ENCODE measurements at places on chromosomes 11 and 22. TPM values are rescaled to one million over a fixed set of nuclear protein-coding genes. Genes with fewer than 3 reads are reported as not detected.

GRCh38 chr11:43377389-43377788 lies 18.7 kb downstream of the TTC17 start:
- no peak overlapping the region for H3K27ac ChIP-seq
- H3K4me3 ChIP-seq, result no peak overlapping the region
- H3K27me3 ChIP-seq, result no peaks in the 10 kb centered on the region
- H3K36me3 ChIP-seq, result peaks cover 19% of the 10 kb centered on the region
- peaks cover 4% of the 10 kb centered on the region for H3K4me1 ChIP-seq

DNA sequence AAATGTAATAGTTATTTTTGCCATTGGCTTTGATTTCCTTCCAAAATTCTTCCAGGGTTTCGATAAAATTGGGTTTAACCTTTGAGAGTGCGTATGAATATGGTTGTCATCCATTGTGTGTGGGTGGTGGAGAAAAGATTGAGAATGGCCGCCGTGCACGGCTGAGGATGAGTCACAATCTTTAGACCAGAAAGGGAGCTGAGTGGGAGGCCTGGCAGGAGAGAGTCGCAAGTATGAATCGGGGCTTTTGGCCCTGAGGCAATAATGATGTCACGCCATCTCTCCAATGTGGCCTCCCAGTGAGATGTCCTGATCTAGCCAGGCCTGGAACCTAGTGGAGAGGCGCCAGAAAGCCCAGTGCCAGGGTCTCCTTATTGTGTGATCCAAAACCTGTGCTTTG lies 33.1 kb upstream of the SMPD1 start:
- H3K4me1 ChIP-seq, result peaks cover 47% of the 10 kb centered on the region
- DNase-seq, result peak; percentile 85
- peak overlapping the region; percentile 58 for H3K27ac ChIP-seq
- no peak overlapping the region for H3K4me3 ChIP-seq
- no peaks in the 10 kb centered on the region for H3K36me3 ChIP-seq

DNA sequence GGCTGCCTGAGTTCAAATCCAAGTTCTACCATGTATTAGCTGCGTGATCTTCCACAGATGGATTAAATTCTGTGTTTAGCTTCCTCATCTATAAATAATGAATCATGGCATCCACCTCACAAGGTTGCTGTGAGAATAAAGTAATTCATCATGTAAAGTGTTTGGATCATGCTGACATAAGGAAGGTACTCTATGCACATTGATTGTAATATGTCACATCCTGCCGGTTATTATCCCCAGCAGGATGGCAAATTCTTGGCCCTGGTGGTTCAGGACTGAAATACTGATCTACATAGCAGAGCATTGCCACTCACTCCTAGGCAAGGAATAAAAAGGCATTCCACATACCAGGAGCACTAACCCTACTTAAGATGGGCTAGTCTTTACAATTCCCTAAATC lies 40.8 kb downstream of the LGR4 start:
- H3K4me3 ChIP-seq, result no peak overlapping the region

- no peak overlapping the region for H3K4me3 ChIP-seq
- no peaks in the 10 kb centered on the region for H3K4me1 ChIP-seq
- H3K36me3 ChIP-seq, result no peaks in the 10 kb centered on the region
These were observed 45.4 kb downstream of the OR4C46 start for GRCh38 chr11:54558407-54558806.

- no peak overlapping the region for H3K4me3 ChIP-seq
- no peaks in the 10 kb centered on the region for H3K36me3 ChIP-seq
- H3K4me1 ChIP-seq, result no peaks in the 10 kb centered on the region
These were observed 247.6 kb downstream of the CADM1 start for GRCh38 chr11:115256397-115257197.

GRCh38 chr11:44626645-44627044 lies 61.2 kb downstream of the CD82 start:
- no peaks in the 10 kb centered on the region for H3K36me3 ChIP-seq
- H3K4me3 ChIP-seq, result no peak overlapping the region
- H3K4me1 ChIP-seq, result peaks cover 20% of the 10 kb centered on the region
- H3K27me3 ChIP-seq, result no peaks in the 10 kb centered on the region
- no peak for DNase-seq

- no peak overlapping the region for H3K4me3 ChIP-seq
- H3K4me1 ChIP-seq, result no peaks in the 10 kb centered on the region
- H3K27ac ChIP-seq, result no peak overlapping the region
- H3K36me3 ChIP-seq, result peaks cover 4% of the 10 kb centered on the region
These were observed 25.3 kb downstream of the RPUSD4 start for GRCh38 chr11:126186025-126186698.

Gene NXPE1
- not detected for total RNA-seq

Gene OR2AT4
- total RNA-seq, result not detected

DNA sequence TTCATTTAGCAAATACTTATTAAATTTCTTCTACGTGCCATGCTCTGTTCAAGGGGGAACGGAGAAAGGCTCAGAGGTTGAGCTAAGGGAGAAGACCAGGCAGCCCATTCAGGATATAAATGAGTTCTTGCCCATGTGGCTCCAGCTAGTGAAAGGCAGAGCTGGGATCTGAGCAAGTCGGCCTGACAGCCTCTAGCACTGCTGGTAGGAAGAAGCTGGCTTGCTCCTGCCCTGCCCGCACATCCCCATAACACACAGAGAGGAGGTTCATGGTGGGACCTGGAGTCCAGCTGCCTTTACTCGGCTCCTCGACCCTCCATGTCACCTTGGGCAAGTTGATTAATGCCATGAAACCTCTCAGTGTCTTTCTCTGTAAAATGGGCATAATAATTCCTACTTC lies 2.0 kb downstream of the SLC15A3 start:
- H3K36me3 ChIP-seq, result peaks cover 9% of the 10 kb centered on the region
- no peak overlapping the region for H3K27ac ChIP-seq
- peaks cover 17% of the 10 kb centered on the region for H3K4me1 ChIP-seq
- peak overlapping the region; percentile 56 for H3K4me3 ChIP-seq
- no peaks in the 10 kb centered on the region for H3K27me3 ChIP-seq

DNA sequence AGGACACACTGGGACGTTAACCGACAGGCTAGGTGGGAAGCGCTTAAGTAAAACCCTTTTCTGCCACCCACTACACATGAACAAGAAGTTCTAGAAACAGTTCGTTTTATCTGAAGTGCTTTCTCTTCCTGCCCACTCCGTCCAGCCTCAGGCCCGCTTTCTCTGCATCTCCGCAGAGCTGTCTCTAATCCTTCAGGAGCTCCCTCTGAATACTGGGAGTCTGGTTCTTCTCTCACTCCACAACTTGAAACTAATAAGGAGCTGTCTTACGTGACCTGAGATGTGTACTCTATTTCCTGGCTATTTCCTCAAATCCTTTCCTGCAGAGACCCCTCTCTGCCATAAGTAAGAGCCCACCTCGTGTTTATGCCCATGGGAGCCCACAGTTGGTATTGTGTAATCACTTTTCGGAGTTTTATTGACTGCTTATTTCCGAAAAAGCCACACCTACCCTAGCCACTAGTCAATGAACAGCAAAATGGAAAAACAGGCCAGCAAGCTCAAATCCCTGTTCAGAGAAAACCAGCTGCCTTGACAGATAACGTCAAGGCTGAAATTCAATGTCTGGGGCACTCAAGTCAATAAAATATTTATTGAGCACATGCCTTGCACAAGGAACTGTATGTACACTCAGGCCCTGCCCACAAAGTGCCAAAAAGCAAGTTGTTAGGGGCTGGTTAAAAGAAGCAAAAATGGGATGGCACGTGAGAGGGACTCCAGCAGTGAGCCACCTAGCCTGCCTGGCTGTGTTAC lies 4.9 kb downstream of the PC start:
- no peaks in the 10 kb centered on the region for H3K27me3 ChIP-seq
- H3K27ac ChIP-seq, result peak overlapping the region; percentile 84
- no peak for DNase-seq

DNA sequence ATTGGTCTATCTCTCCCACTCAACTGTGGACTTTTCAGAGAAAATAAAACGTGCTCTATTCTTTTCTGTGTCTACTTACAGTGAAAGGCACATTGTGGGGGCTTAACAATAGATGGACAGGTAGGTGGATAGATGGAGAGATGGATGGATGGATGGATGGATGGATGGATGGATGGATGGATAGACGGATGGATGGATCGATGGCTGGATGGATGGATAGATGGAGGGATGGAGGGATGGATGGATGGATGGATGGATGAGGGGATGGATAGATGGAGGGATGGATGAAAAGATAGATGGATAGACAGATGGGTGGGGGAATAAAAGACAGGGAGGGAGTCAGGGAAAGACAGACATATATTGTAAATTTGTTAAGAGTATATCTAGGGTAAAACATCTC lies 14.2 kb upstream of the SLC1A2 start:
- peaks cover 72% of the 10 kb centered on the region for H3K27me3 ChIP-seq
- H3K36me3 ChIP-seq, result no peaks in the 10 kb centered on the region
- no peak overlapping the region for H3K4me3 ChIP-seq

Gene MMP12
- not detected for total RNA-seq

GRCh38 chr11:86134580-86135318 lies 65.9 kb upstream of the PICALM start:
- H3K27me3 ChIP-seq, result no peaks in the 10 kb centered on the region
- no peak overlapping the region for H3K4me3 ChIP-seq
- no peaks in the 10 kb centered on the region for H3K36me3 ChIP-seq
- no peak overlapping the region for H3K27ac ChIP-seq
- peaks cover 21% of the 10 kb centered on the region for H3K4me1 ChIP-seq
- DNase-seq, result no peak

DNA sequence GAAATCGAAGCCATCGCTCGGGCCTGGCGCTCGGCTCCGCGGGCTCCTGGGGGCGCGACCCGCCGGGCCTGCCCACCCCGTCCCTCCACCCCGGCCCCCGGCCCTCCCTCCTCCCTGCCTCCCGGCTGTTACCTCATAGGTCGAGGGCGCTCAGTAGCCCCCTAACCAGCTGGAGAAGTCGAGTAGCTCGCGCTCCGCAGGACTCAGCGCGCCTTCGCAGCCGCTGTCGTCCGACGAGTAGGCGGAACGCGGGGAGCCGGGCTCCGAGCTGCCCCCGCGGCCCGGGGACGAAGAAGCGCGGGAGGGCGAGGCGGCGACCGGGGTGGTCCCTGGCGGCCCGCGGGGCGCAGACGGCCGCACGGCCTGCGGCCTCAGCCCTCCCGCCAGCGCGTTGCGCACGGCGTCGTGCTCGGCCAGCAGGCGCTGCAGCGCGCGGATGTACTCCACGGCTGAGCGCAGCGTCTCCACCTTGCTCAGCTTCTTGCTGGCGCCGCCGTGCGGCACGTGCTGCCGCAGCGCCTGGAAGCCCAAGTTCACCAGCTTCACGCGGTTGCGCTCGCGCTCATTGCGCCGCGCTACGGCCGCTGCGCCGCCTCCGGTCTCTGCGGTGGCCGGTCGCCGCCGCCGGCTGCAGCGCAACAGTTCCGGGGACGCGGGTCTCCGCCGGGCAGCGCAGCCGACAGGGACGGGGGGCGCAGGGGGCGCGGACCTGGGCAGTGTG lies 627 bp downstream of the ASCL2 start:
- H3K27me3 ChIP-seq, result peaks cover 55% of the 10 kb centered on the region
- H3K4me1 ChIP-seq, result peaks cover 9% of the 10 kb centered on the region
- H3K36me3 ChIP-seq, result no peaks in the 10 kb centered on the region
- H3K27ac ChIP-seq, result no peak overlapping the region

Gene SHISA8
- total RNA-seq, result not detected

Gene OR52A1
- total RNA-seq, result not detected

DNA sequence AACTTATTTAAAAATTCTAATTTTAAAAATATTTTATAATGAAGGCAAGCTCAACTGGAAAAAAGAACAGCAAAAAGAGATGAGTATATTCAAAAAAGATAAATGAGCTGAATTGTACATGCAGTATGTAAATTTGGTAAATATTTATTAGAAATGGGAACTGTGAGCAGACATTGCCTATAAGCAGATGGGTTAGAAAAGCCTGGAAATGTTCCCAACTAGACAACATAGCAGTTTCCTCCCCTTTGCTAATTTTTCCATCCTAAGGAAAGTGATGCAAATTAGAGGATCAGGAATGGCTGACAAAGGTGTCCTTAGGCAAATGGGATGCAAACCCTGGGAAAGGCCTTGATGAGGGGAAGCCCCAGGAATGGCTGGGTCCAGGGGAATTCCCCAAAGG lies 37.2 kb downstream of the TP53I11 start:
- H3K36me3 ChIP-seq, result no peaks in the 10 kb centered on the region
- H3K4me3 ChIP-seq, result no peak overlapping the region
- no peak for DNase-seq
- H3K4me1 ChIP-seq, result peaks cover 3% of the 10 kb centered on the region

Gene SDHAF2
- total RNA-seq, result 35.7 TPM

DNA sequence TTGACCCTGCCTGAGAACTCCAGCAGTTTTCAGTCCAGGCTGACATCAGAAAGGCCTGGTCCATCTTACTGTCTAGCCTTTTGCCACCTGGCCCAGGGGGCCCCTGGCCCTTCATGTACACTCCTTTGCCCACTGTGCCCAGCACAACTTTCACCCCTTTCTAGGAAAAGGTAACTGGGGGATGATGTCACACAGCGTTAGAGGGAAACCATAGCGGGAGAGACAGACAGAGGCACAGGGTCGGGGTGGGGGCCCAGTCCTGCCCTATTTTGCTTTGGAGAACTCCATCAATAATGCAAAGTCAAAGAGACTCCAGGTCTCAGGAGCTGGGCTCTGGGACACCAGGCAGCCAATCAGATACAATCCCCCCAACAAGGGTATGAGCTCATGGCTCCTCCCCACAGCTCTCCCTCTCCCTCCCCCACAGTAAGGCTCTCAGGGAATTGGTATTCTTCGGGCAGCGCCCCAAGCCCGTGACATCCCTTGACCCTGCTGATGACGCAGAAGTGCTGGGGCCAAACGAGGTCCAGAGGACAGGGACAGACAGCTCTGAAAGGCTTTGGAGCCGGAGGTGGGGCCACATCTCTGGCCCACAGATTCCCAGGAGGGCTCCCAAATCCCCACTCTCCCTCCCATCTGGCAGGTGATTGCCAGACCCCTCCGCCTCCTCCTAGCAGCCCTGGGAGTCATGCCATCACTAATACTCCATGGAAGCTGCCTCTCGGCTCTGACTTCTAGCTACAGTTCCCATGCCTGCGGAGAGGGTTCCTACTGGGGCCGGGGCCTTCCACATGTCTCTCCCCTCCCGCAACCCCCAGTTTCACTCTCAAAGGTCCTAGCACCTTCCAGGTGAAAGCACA lies 5.9 kb downstream of the USP2 start:
- peaks cover 10% of the 10 kb centered on the region for H3K27me3 ChIP-seq
- no peaks in the 10 kb centered on the region for H3K36me3 ChIP-seq
- H3K4me1 ChIP-seq, result peaks cover 3% of the 10 kb centered on the region
- H3K27ac ChIP-seq, result no peak overlapping the region
- DNase-seq, result no peak

Measured in osteocyte (in vitro differentiated cells).